NCI-H1048 (cell line): ENCODE measurements at places on chromosomes 2 and 18.

- no peak for DNase-seq
Observed at GRCh38 chr2:96119389-96119751, 3.0 kb upstream of the ADRA2B start.

- peak; percentile 48 for DNase-seq
Observed at GRCh38 chr2:149330127-149331022, at the start of gene LYPD6. TSS of gene LYPD6 (plus strand) at chr2:149330587. CDS start at chr2:149437709, 107,122 bp downstream.

GRCh38 chr2:94997981-94998930 lies 27.3 kb upstream of the MAL start:
- DNase-seq, result no peak

- no peak for DNase-seq
Observed at GRCh38 chr2:30074023-30074422, 72.8 kb upstream of the YPEL5 start.

DNA sequence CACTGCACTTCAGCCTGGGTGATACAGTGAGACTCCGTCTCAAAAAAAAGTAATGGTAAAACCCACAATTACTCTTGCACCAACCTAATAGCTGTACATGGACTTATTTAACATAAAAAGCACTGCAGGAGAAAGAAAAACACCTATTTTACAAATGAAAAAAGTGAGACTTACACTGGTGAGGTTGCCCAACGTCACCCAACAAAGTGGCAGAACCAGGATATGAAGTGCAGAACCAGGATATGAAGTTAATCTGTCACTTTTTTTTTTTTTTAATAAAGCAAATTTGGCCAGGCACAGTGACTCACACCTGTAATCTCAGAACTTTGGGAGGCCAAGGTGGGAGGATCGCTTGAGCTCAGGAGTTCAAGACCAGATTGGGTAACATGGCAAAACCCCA lies 13.5 kb upstream of the STK17B start:
- DNase-seq, result no peak

GRCh38 chr2:148952621-148953020 lies 77.6 kb downstream of the KIF5C start:
- no peak for DNase-seq

- no peak for DNase-seq
Observed at GRCh38 chr2:117257362-117257761, 557.1 kb upstream of the DDX18 start.

DNA sequence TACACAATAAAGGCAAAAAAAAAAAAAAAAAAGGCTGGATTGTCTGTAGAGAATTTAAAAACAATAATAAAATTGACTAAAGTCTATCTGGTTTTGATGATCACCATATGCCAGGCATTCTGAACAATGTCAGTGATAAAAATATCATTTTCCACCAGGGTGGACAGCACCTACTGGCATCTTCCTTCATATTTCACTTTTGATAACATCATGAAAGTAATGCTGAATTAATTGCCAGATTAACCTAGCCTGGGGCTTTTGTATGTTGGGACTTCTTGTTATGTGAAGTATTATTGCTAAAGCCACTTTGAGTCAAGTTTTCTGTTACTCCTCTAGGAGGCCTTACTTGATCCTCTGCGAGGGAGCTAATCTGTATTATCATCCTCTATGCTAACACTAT lies 73.8 kb upstream of the FAM98A start:
- no peak for DNase-seq

DNA sequence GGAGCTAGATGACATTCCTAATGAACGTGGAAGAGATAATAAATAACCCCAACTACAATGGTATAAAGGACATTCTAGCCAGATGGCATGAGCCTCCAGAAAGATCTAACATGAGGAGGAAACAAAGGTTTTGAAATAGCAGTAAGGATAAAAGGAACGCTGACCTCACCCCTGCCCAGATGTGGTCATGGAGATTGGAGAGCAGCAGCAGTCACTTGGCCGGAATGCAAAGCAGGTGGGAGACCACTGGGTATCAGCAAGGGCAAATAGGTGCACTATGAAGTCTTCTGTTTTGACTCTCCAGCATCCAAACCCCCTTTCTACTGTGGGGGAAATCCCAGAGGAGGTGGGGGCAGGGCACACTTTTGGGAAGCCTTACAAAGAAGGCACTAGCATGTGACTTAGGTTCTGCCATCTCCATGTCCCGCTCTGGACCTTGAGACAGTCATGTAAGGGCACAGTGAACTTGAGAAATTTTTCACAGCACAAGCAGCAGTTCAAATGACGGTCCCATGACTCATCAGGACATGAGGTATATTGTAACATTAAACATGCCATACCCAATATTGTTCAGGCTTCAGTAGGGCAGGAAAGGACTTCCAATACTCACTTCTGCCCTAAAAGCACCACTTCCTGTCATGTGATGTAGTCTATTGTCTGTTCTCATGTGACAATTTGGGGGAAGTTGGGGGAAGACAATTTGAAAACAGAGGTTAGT lies 55.2 kb downstream of the METTL4 start:
- DNase-seq, result no peak

DNA sequence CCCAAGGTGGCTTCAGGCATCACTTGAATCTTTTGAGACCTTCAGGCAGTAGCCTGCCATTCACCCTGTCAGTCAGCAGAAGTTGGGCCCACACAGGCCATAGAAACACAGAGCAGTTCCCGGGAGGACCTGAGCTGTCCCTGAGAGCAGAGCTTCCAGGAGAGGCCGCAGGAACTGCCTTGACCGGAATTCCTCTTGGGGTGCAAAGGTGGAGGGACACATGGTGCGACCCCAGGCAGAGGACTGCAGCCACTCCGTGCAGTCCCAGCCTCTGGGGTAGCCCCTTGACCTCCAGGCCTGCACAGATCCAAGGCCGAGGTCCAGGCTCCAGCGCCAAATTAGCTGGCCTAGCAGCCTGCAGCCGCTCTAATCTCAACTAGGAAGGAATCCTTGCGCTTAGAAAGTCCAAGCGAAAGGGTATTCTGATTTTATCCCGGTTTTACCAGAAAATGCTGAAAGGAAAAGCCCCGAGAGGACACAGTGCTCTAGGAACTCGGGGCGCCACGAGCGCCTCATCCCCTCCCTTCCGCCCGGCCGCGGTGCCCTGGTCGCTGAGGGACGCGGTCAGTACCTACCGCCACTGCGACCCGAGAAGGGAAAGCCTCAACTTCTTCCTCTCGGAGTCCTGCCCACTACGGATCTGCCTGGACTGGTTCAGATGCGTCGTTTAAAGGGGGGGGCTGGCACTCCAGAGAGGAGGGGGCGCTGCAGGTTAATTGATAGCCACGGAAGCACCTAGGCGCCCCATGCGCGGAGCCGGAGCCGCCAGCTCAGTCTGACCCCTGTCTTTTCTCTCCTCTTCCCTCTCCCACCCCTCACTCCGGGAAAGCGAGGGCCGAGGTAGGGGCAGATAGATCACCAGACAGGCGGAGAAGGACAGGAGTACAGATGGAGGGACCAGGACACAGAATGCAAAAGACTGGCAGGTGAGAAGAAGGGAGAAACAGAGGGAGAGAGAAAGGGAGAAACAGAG lies 5.4 kb downstream of the SIX2 start:
- no peak for DNase-seq

DNA sequence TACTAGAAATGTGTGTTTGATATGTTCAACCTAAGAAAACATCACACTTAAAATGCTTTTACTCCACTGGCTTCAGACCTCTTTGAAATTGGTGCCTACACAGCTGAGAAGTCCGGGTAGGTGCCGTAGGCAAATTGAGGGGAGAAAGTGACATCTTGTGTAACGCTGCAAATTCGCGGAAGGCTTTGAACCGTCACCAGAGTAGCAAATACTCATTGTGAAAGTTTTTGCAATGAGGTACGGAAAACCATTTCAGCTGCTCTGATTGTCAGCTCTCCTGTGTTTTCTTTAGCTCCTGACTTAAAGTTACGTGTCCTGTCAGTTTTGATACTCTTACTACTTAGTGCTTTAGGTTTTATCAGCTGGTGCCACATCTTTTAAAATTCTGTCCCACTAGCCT lies 224.5 kb downstream of the FAM210A start:
- DNase-seq, result no peak

- DNase-seq, result no peak
Observed at GRCh38 chr2:123528996-123529707, 495.9 kb upstream of the CNTNAP5 start.

DNA sequence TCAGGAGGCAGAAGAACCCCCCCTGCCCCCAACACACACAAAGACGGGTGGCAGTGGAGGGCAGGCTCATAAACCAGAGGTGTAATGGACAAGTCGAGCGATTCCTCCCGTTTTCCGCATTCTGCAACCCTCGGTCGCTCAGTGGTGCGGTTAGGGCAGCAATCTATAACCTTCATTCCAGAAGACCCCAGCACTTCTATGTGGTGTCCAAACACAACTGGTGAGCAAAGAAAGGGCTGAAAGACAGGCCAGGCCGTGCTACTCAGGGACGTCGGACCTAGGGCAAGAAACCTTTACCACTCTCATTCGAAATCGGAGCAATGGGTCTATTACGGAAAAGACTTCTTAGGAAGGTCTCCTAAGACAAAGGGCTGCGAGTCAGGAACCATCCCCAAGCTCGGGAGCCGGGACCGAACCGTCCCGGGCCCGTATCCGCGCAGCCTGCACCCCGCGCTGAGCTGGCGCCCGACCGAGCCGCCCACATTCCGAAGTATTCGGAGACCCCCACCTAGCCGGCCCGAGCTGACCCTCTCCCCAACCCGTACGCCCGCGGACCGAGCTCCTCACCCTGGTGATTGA lies 568 bp downstream of the ARL5A start:
- no peak for DNase-seq

GRCh38 chr2:1713142-1713838 lies 31.0 kb downstream of the PXDN start:
- DNase-seq, result no peak

- DNase-seq, result no peak
Observed at GRCh38 chr2:217153510-217153909, 293.6 kb upstream of the TNP1 start.

DNA sequence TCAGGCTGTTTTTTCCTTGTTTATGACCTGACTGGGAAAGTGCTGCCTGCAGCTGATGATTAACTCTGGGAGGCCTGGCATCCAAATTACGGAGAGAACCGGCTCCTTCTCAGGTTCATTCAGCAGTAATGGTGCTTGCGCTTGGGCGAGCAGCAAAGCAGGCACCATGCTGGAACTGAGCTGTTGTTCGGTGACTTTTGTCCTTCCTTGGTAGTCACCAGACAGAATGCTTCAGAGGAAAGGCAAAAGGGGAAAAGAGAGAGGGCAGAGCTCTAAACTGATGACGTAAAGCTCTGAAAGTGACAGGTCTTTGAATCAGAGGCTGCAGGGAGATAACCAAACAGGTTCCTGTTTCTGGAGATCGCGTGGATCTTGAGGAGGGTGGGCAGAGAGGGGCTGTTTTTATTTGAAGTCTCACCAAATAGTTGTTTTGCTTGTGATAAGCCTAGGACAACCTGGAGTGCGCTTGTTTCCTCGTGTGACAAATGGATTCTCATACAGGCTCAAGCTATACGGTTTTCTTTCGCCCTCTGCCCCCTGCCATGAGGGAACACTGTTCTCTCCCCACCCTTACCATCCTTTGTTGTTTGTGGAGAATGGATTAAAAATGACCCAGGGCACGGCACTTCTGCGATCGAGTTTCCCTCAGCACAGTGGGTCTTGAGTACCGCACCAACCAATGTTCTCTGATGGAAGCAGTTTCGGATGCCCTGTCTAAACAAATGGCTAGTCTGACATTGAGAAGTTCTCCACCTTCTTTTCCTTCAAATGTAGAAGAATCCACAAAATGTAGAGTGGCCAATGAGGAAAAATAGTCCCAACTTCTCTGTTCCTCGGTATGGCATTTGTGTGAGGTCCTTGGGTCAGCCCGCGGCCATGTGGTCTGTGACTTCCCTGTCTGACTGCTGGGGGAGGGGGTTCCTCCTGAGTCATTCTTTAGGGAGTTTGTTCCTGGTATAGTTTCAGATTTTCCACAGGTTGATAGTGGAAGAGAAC lies 1.3 kb downstream of the RASGRP3 start:
- DNase-seq, result no peak

DNA sequence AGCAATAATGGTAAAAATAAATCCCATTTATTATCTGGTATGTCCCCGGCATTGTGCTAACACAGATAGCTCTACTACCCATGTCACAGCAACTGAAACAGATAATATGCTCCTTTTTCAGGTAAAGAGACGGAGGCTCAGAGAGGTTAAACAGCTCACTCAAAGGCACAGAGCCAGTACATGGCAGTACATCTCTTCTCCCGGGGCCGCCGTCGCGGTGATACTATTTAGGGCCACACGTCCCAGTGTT lies 693 bp upstream of the PDK1 start:
- DNase-seq, result no peak

DNA sequence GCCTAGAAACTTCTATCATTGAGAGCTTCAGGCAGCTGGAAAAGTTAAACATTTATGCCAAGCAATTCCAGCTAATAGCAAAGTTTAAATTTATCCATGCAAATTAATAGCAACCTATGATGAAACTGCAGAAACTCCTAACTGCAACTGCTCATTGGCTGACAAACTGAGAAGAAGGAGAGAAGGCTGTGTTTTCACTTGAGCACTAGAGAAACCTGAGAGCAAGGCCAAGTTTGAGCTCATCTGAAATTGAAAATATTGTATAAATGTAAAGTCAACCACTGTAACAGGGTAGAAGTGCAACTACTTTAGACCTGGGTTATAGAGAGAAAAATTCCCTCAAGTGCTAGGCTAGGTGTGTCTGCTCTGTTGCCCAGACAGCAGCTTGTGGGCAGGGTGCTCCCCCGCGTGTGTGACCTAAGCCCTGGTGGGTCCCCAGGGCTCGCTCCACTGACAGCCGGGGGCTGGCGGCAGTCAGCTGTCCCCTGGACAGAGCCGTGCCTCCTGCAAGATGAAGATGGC lies 50.2 kb downstream of the CABYR start:
- DNase-seq, result no peak

DNA sequence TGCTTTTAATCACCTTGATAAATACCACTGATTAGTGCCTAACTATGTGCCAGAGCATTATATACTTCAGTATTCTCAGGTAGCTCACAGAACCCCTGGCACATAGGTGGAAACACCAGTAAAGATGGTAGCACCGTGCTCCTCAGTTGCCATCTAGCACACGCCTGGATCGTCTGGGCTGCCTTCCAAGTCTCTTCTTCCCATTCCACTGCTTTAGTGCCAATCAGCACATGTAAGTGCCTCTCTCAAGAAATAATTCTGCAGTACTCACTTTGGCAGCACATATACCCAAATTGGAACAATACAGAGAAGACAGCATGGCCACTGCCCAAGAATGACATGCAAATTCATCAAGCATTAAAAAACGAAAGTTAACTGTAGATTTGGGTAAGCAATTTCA lies 13.0 kb downstream of the POLR2D start:
- no peak for DNase-seq

GRCh38 chr18:31577195-31577594 lies 14.5 kb upstream of the TTR start:
- no peak for DNase-seq

DNA sequence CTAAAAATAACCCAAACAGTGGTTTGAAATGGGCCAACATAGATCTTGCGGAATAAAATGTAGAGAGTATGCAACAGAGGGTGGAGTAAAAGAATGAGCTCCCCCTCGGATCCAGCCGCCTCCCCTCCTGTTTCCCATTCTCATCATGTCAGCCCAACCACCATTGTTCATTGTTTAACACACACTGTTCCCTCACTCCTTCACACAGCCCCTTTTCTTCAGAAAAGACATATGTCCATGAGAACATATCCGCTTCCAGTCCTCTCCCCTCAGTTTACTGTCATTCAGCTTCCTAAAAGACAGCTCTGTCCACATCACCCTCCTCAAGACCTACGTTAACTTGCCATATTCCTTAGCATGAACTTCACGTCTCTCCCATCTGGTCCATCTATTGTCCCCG lies 62.9 kb upstream of the SERTAD2 start:
- no peak for DNase-seq
